ENCODE measurements at places on chromosomes 1 and 21.

- DNase-seq, result peak; percentile 69
Measured at GRCh38 chr1:12087797-12088314, 24.8 kb downstream of the TNFRSF8 start.

DNA sequence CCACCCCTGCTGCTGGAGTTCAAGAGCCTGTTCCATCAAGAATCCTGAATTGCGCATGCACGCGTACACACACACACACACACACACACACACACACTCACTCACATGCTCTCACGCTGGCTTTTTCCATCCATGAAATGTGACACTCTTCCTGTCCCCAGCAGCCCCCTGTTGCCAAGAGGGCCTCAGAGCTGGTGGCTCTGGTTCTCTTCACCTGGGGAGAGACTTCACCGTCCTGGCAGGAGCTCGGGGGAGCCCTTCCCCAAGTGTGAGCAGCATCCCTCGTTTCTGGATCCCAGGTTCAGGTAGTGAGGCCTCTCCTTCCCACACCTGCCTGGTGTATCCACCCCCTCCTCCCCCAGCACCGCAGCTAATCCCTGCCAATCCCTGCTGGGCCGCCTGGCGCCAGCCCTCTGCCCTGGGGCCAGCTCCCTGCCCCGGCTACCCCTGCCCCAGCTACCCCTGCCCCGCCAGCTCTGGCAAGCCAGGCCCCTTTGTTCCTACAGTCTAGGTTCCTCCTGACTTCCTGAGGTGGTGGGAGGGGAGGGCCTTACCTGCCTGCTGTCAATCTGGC lies 9.9 kb downstream of the PLOD1 start:
- DNase-seq, result peak; percentile 7

GRCh38 chr1:176517484-176517883 lies 54.5 kb downstream of the PAPPA2 start:
- no peak for DNase-seq

DNA sequence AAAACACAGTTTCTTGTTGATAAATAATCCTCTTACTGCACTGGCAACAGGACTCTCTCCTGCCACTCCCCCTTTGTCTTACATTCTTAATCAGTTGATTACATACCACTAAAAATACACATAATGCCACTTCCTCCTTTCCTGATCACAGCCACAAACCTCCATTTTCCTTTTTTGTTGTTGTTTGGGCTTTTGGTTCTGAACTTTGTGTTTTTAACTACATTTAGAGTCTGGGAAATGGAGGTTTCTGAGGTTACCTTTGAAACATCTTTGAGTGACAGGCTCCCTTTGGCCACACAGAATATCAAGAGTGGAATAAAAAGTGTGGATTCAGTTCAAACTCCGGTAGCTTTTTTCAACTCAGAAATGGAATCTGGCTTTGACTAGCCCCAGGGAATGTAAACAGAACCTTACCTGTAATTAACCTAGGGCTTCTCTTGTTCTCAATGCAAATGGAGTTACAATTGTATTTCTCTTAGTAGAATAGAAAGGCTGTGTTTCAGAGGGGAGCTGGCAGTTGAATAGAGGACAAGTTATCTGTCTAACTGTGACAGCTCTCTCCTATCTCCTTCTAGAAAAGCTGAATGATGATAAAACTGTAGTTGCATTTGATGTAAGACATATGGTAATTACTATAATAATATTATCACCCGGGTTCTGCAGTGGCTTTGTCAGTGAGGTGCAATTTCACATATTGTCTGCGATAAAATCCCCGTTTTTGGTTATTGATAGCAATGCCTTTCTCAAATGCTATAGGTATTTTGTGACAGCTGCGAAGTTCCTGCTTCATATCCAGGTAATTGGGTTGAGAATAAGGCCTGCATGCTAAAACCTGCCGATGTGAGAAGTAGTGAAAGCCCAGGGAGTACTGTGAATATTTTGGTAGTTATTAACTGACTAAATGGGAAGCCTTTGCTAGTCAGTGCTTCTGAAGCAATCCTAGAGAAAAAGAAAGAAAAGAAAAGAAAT lies 66.9 kb downstream of the ST6GALNAC5 start:
- DNase-seq, result no peak

- peak; percentile 29 for DNase-seq
Measured at GRCh38 chr1:151511636-151512215, 539 bp downstream of the CGN start.

DNA sequence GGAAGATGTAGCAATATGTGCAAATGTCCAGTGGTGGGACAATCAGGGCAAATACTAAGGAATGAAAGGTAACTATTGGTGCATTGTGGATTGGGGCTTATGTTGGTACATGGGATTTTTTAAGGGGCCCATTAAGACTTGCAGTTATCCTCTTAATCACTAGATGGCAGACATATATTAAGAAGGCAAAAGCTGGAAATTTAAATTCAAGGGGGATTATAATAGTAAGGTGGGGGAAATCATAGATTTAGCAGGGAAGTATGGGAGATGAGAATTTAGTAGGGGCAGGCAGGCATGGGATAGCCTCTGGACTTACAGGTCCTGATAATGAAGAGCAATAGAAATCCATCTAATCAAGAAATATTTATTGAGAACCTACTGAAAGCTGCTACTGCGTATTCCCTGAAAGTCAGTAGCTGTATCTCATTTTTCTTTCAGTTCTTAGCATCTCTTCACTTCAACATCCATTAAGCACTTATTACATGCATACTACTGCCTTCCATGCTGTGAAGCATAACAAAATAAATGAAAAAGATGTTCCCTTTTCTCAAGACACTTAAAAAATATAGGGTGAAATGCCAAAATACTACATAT lies 251.8 kb downstream of the CRB1 start:
- DNase-seq, result peak; percentile 56

GRCh38 chr1:238589843-238590435 lies 699.2 kb upstream of the ZP4 start:
- DNase-seq, result no peak

DNA sequence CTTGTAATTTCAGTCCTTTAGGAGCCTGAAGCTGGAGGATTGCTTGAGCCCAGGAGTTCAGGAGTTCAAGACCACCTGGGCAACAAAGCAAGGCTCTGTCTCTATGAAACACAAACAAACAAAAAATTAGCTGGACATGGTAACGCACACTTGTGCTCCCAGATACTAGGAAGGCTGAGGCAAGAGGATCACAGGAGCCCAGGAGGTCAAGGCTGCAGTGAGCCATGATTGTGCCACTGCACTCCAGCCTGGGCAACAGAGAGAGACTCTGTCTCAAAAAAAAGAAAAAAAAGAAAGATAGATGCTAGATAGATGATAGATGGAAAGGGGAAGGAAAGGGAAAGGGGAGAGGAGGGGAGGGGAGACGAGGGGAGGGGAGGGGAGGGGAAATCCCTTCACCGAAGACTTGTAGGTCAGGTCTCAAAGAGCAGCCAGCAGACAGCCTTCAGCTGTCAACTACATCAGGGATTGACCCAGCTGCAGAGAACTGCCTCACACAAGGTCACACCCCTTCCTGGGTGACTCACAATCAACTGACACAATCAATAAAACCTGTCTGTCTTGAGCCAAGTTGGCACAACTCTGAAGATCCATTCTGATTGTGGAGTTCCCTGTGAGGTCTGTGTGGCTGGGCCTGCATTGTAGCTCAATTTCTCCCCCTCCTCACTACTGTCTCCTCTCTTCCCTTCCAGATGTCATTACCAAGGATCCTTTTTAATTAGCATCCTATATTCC lies 200.6 kb downstream of the RGS7 start:
- no peak for DNase-seq

- no peak for DNase-seq
Measured at GRCh38 chr1:119147661-119148090, 7.2 kb upstream of the WARS2 start.

GRCh38 chr1:220708244-220708643 lies 18.1 kb downstream of the C1orf115 start:
- no peak for DNase-seq

DNA sequence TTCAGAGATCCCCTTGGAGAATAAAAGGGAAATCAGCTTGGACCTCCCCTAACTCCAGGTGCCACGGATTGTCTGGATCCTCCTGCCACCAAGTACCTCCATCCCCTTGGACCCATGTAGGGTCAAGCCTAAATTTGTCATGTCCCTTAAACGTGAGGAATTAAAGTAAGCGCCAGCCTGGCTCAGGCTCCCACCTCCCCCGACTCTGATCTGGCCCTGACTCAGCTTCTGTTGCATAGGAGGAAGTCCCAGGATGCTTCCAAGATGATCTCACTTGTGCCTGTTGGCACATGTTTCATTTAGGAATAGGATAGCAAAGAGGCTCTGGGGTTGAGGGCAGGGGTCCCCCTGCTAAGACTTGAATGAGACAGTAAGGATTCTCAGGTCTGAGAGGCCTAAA lies 231.9 kb upstream of the JUN start:
- no peak for DNase-seq

- DNase-seq, result no peak
Measured at GRCh38 chr1:99239690-99240089, 24.6 kb upstream of the PLPPR4 start.

GRCh38 chr1:211328084-211328694 lies 1.6 kb downstream of the TRAF5 start:
- no peak for DNase-seq

DNA sequence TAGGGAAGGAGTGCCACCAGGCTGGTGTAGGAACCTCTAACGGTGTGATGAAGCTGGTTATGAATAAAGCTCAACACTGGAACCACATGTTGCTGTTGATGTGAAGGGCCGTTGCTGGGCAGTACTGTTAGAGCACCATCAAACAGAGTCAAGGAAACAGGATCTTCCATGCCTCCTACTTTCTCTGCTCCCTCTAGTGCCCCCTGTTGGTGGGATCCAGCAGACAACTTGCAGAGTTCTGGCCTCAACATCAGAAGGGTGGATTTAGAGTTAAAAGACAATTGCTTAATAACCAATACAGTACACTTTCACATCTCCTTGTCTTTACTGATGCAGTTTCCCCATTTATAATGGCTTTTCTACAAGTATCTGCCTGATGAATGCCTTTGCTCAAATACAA lies 336.4 kb downstream of the NTNG1 start:
- peak; percentile 12 for DNase-seq

DNA sequence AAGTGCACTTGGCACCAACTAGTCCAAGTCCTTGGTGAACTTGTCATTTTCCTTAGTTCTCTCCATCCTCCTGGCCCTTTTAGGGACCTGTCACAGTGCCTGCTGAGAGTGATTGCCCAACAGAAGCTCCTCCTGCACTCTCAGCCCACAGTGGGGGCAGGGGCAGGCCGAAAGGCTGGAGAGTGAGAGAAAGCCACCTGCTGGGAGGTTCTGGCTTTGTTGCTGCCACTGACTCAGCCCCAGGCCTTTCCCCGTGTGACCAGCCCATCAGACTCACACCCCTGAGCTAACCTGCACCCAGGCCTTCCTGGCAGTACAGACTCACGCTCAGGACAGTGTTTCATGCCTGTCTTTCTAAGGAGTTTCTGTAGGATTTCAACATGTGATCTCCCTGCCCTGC lies 17.1 kb upstream of the PROK1 start:
- DNase-seq, result peak; percentile 75

DNA sequence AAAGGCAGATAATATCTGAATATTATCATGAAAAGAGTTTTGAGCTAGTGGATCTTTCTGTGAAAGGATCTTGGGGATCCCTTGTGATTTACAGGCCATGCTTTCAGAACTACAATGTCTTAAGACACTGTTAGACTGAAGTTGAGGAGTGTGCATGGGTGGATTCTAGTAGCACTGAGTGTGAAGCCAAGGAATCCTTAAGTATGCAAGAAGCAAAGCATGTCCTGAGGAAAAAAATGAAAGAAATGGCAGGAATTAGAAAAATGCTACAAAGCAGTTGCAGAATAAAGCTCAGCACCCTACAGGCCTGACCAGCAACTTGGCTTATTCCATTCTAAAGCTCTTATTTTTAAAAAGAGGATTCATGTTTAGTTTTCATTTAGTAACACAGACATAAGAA lies 11.9 kb downstream of the STX6 start:
- no peak for DNase-seq

DNA sequence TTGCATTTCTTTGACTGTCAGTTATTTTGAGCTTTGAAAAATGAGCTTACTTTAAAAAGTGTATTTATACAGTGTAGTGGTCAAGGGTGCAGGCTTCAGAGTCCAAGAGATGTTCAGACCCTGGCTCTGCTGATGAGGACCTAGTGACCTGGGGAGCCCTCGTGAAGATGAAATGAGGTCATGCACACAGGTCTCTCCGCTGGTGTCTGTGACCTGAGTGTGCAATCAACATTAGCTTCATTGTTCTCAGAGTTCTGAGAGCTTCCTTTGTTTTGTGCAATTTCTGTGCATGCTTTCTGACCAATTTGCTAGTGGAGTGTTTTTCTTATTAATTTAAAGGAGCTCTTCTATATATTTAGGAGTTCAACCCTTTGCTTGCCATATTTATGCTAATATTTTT lies 71.3 kb downstream of the RIPK4 start:
- DNase-seq, result no peak

DNA sequence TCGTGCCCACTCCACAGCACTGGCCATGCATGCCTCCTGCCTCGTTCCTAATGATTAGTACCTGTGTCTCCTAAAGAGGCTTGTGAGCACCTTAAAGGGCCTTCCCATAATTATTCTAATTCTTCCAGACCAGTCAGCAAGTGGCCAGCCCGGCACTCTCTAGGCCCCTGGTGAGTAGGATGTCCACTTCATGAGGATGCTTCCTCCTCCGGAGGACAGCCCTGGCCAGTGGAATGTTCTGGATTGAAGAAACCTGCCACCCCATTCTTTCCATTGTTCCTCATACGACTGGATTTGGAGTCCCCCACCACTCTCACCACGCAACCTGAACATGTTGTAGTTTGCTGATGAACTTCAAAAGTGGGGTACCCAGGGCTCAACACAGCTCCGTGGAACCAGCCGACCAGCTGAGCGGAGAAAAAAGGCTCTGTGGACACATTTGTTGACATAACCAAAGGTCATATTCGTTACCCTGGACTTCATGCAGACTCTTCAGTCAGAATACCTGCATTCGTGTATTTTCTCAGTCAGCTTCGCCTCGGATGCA lies 46.7 kb upstream of the LBR start:
- DNase-seq, result no peak

- peak; percentile 65 for DNase-seq
Measured at GRCh38 chr1:48817505-48818114, 40.9 kb upstream of the BEND5 start.

DNA sequence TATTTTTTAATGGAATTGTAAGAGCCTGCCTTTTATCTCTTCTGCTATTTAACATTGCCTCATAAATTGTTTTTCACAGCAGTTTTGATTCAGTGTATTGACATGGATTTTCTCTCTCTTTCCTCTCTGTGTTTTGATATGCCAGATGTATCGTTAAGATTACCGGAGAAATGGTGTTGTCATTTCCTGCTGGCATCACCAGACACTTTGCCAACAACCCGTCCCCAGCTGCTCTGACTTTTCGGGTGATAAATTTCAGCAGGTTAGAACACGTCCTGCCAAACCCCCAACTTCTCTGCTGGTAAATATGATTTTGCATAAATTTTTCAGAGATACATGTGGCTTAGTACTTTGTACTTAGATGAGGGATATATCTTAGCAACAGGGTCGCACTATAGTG lies 23.1 kb upstream of the DYNLT5 start:
- DNase-seq, result peak; percentile 92

- DNase-seq, result peak; percentile 43
Measured at GRCh38 chr1:35807614-35808449, at the start of gene AGO4. Gene AGO4 (plus strand): TSS chr1:35808016. CDS start chr1:35808417, 401 bp downstream.

All from KBM-7 (cell line).